CD4-positive, alpha-beta T cell treated with Interleukin-1 beta for 1 hour (primary cell): ENCODE measurements at places on chromosomes 11 and 22.

- no peak for DNase-seq
Observed at GRCh38 chr11:67311051-67311555, 7.8 kb downstream of the SSH3 start.

GRCh38 chr11:34072041-34072440 is 20.5 kb downstream of the CAPRIN1 start:
- DNase-seq: no peak

DNA sequence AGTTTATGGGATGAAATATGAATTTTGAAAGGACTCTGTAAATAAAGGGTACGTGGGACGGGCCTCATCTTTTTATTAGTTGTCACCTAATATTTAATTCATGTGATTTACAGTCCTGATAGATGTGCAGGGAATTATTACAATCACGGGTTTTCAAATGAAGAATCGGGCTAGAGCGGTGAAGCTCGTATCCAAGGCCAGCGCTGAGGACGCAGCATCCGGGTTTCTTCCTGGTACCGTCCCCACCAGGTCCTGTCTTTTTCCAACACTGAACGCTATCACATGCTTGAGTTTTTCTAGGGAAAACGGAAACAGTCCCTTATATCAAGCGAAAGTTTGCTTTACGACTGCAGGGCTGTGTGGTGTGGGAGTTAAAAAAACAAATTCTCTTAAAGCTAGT is 787 bp downstream of the SMDT1 start:
- peak; percentile 7 for DNase-seq

- no peak for DNase-seq
Observed at GRCh38 chr11:10638316-10638925, 55.1 kb downstream of the IRAG1 start.

GRCh38 chr22:23823331-23823791 is 15.4 kb downstream of the DERL3 start:
- DNase-seq: no peak
